NCI-H2171 treated with DMSO at 0.1 percent for 48 hours (cell line): ENCODE measurements at places on chromosomes 12 and 14.
A peak's percentile ranks its signal among the peaks of the same experiment; 100 is the strongest.

GRCh38 chr12:81369175-81369574 lies 291.3 kb downstream of the ACSS3 start:
- DNase-seq = no peak

DNA sequence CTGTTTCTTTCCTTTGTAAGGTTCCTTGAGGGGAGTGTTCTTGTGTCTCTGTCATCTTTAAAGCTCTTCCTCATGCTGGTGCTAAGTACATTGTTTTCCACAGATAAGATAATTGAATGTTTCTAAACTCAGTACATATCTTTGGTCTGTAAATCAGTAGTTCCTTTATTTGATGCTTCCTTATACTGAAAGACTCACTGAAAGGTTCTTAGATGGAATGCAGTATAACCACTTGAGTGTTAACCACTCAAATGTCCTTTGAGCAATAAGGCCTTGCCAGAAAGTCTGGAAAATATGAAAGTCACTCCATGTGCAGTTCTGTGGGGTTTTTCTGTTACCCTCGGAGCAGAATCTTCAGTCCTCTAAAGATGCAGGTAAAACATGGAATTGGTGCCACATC lies 23.0 kb upstream of the RNU6-8 start:
- DNase-seq = no peak

GRCh38 chr12:103415681-103416080 lies 80.1 kb downstream of the C12orf42 start:
- DNase-seq = peak; percentile 50

DNA sequence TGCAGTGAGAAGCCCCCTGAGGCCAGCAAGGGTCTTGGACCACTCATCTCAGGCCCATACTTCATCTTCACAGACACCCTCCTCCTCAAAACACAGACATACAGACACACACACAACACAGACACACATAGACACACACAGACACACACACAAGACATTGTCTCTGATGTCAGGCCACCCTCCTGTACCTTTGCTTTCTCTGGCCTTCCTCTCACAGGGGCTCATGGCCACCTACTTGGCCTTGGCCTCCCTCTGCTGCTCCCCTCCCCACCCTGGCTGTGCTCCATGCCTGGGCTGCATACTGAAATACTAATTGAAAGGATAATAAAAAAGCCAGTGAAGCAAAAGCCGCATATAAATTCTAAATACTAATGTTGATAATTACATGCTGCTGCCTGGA lies 1.6 kb upstream of the SYNDIG1L start:
- DNase-seq = no peak

DNA sequence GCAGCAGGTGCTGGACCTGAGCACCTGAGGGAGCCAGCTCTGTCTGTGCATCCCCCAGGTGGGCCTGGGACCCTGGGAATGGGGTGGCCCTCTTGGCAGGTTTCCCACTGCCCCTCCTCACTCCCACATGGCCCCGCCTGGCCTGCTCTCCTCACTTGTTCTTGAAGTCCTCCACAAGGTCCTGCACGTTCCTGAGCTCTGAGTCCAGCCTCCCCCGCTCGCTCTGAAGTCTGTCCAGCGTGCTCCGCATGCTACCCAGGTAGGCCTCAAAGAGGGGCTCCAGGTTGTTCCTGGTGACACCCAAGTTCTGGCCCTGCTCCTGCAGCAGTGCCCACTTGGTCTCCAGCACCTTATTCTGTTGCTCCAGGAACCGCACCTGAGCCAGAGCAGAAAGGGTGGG lies 2.9 kb downstream of the KRT79 start:
- no peak for DNase-seq

- no peak for DNase-seq
These were observed 9.7 kb upstream of the SERPINA1 start for GRCh38 chr14:94398182-94398479.

DNA sequence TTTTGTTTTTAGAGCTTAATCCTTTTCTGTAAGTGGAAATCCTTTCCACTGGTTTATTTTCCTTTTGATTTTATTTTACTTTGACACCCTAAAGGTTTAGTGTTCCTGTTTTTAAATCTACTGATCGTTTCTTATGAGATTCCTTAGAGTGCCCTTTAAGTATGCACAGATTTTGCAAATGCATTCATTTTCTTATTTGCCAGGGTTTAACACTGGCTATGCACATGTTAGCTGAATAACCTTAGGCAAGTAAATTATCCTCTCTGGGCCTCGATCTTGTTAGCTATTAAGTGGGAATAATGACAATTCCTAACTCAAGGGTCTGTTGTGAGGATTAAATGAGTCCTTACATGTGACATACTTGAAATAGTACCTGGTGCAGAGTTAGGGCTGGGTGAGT lies 136.0 kb downstream of the BICD1 start:
- no peak for DNase-seq

- DNase-seq = peak; percentile 83
These were observed 2.2 kb downstream of the PRMT8 start for GRCh38 chr12:3493043-3493858.

DNA sequence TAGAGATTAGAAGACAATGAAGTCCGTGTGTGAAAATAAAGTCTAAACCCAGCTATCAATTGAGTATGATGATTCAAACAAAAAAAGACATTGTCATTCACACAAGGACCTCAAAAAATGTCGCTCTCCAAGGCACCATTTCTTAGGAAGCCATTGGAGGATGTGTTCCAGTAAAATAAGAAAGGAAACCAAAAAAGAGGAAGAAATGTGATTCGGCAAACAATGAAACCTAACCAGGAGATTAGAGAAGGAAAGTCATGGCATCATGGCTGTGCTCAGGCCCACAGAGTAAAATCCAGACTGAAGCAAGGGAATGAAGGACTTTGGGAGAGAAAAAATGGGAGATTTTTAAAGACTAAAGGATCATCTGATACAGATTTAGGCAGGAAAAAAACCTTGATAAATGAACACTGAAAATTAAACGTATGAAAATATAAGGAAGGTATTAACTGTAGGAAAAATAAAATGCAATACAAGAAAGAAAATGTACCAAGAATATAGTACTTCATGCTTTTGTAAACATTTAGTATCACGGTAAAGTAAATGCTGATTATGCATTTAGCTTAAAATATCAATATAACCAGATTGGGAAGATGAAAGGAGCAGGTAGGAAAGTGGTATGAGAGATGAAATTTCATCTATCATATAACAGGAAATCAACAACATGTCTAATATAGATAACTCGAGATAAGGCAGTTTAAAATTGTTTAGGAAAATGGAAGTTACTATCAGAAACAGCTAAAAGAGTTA lies 38.2 kb upstream of the MTHFD1 start:
- no peak for DNase-seq

DNA sequence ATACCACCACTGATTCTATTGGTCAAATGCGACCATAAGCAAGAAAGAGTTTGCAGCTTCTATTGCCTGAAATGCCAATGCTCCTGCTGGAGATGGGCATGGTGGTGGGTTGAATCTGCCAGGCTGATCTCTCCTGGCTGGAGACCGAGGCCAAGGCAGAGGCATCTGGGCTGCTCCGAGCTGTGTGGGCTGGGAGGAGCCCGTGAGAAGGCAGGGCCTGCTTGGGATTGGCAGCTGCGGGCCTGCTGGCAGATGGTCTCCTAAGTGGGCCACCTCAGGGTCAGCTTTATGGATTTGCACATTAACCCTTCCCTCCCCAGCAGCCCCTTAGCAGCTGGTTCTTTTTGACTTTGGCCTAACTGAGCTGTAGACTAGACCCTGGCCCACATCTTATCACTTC lies 25.4 kb downstream of the SRRM4 start:
- DNase-seq = peak; percentile 89

GRCh38 chr14:75514673-75515628 lies 7.3 kb upstream of the BATF start:
- DNase-seq = no peak

DNA sequence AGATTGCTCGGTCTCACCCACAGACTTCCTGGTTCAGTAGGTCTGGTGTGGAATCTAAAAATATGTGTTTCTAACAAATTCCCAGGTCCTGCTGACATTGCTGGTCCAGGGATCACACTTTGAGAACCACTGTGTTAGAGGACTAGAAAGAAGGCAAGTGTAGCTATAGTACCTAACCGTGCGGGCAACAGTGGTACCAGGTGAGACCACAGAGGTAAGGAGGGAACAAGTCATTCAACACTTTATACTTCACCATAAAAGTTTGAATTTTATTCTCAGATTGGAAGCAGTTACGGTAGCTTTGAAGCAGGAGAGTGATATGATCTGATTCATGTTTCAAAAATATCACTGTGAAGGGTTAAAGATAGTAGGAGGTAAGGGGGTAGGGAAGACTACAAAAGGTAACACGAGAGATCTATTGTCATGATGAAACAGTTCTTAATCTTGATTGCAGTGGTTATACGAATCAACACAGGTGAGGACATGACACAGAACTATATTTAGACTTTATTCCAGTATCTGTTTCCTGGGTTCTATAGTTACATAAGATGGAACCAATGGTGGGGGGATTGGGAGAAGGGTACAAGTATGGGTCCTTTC lies 73.5 kb downstream of the CDK17 start:
- no peak for DNase-seq

DNA sequence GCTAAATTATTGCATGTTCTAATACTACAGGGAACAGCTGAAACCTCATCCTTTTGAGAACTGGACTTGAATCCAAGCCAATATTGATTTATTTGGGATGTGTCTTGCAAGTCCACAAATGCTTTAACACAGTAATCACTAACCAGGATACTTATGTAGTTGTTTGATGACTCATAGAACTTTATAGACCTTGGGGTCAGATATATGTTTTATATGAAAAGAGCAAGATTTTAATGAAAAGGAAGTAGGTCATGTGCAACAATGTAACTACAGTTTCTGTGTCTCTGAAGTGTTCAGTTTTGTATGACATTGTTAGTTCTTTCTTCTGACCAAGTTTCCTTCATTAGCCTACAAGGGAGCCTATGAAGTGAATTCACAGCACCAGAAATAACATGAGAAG lies 352.0 kb downstream of the ZFP36L1 start:
- no peak for DNase-seq

DNA sequence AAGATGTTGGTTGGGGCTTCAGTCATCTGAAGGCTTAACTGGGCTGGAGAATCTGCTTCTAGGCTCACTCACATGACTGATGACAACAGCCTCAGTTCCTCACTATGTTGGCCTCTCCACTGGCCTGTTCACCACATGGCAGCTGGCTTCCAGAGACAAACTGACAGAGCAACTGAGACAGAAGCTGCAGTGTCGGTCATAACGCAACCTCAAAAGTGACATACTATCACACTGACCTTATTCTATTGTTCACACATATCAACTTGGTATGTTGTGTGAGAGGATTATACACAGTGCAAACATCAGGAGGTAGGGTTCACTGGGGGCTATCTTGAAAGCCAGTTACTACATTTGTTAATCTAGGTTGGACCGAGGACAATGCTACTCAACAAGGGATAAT lies 92.9 kb downstream of the PAWR start:
- no peak for DNase-seq

GRCh38 chr14:55332654-55333570 lies 61.7 kb downstream of the FBXO34 start:
- peak; percentile 31 for DNase-seq

DNA sequence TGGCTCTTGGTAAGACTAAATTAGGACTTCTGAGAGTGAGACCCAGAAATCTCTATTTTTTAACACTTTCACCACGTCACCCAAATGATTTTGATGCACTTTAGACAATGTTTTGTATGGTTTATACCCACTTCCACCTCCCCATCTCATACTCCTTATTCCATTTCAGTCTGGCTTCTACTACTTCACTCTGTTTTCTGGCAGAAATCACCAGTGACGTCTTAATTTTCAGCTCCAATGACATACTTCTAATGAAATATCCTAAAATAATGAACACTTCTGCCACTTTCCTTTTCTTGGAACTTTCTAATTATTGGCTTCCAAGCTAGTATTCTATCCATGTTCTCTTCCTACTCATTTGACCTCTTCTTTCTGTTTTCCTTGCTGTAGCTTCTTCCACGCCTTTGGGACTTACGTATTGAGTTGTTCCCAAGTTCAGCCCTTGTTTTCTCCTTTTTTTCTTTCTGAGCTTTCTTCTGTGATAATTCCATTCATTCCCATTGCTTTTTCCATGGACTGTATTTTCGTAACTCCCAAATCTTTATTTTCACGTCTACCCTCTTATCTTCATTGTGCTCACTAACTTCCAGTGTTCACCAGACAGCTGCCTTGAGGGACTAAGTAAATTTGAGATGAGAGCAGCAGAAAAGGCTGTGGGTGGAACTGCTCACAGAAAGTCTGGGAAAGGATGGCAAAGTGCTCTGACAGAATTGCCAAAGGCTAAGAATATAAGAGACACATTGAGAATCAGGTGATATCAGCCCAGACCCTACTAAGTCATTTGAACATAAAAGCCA lies 115.8 kb downstream of the CAPZA3 start:
- no peak for DNase-seq

DNA sequence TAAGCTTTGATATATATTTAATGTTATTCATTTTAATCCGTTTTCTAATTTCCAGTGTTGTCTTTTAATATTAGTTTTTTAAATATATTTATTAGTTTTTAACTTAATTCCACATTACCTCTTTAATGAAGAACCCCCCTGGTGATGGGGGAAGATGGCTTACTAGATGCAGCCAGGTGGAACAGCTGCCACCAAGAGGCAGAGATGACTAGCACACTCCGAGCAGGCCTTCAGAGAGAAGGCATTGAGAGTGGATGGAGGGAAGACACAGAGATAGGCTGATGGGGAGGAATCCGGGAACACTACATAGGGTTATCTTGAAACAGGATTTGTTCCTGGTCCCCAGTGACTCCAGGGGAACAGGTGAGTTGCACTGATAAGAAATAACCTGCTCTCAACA lies 771.6 kb downstream of the LRFN5 start:
- DNase-seq = no peak

GRCh38 chr14:68199554-68200151 lies 380.1 kb downstream of the RAD51B start:
- no peak for DNase-seq

DNA sequence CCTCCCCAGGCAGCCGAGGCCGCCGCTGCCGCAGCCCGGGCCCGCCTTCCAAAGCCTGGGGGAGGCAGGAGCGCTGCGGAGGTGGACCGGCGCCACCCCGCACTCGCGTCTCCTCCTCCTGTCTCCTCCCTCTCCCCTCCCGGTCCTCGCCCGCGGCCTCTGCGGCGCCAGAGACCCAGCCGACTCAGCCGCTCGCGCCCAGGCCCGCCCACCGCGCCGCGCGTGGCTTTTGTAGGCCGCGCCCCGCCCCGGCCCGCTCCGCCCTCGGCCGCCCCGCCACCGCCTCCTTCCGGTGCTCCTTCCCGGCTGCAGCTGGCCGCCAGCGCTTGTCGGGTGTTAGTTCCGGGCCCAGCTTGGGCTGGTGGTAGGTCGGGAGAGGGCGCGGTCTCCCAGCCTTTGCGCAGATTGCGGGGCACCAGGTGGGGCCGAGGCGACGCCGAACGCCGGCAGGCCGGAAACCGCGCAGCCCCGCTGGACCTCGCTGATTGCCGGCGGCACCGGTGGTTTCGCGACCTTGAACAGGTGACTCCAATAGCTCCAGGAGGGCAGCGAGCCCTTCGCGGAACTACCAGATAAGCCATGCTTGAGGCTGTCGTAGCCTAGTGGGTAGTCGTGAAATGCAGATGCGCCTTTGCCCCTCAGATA lies at the start of gene CAPRIN2:
Gene CAPRIN2, minus strand, starts transcription at position 202 of the 645 bp plus-strand sequence. CDS start 1,431 bp downstream, outside the sequence.
- peak; percentile 94 for DNase-seq
